COLO829 (cell line): ENCODE measurements at places on chromosomes 3 and 15.
A peak's percentile ranks its signal among the peaks of the same experiment; 100 is the strongest.

GRCh38 chr15:100683434-100683833 lies 81.0 kb downstream of the ASB7 start:
- no peak for DNase-seq

DNA sequence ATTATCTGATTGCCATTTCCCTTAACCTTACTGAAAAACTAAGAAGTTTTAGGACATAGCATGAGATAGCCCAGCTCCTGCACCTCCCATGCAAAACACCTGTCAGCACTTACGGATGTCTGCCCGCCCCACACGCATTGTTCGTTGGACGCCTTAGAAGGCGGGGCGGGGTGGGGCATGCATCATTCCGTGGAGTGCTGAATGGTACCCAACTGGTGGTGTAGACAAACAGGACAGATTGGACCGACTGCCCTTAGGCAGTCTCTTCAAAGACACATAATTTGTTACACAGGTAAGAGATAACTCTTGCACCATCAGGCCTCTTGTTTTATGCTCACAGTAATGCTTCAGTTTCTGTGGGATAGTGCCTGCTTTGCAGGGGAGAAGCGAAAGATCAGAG lies 93.8 kb downstream of the SMAD6 start:
- DNase-seq = no peak

DNA sequence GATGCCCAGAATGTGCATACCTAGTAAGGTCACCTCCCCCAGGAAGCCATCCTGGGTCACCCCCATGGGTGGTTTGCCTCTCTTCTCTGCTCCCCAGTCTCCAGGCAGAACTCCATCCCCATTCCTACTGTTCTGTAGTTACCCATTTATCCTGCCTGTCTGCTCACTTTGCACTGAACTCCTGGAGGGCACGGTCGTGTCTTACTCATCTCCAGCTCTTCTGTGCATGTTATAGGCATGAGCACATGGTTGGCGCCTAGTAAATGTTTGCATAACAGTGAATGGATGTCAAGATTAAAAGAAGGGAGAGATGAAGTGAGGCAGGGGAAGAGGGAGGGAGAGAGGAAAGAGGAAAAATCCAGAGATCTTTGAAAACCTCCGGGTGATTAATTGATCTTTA lies 208.4 kb upstream of the TRIM42 start:
- DNase-seq = no peak

DNA sequence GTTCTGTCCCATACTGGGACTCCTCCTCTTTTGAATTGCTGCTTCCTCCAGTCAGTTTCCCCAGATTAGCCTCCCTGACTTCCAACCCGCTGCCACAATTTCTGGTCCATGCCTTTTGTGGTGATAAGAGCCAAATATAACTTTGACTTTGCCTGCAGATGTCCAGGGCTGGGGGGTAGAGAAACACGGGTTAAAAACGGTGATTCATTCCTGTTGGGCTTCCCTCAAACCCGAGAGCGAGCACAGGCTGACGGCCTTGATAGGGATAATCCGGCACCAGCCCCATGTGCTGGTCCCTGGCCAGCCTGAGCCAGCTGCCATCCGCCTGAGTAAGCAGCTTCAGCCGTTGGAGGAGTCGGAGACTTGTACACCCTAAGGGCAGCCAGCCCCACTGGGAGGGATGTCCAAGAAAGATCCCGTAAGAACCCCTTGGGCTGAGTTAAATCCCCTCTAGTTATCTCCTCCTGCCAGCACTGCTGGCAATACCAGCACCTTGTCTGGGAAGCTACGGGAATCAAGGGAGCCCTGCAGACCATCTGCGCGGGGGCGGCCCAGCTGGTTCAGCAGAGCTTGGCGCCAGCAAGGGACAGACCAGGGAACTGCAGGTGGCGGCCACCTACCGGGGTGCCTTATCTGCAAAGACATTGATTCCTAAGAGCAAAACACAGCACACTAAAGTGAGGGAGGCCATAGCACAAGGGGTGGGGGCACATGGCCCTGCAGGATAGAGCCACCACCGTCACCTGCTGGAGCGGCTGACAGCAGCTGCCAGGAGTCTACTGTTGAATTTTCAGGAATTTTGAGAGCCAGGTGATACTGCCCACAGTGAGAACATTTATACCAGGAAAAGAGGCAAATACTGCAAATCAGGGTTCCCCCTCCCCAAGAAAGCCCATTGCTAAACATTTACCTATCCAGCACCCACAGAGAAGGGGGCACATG lies 18.1 kb downstream of the CSPG4 start:
- DNase-seq = peak; percentile 56

DNA sequence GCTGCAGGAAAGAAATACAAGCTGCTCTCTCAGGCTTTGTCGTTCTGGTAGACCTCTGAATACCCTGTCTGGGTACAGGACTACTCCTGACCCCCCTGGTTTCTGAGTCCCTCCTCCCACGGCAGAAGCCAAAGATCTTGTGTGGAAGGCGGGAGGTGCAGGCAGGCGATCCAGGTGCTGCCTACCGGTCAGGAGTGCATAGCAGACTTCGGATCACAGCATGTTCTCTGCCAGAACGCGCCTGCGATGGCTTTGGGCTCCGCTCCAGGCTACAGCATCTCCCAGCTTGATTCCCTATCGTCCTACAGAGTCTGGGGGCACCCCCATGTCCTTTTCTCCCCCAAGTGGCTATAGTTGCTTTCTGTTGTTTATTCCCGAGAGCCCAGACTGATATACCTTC lies 2.5 kb upstream of the CFAP100 start:
- DNase-seq = no peak

GRCh38 chr3:116034794-116035193 lies 410.5 kb downstream of the LSAMP start:
- no peak for DNase-seq

DNA sequence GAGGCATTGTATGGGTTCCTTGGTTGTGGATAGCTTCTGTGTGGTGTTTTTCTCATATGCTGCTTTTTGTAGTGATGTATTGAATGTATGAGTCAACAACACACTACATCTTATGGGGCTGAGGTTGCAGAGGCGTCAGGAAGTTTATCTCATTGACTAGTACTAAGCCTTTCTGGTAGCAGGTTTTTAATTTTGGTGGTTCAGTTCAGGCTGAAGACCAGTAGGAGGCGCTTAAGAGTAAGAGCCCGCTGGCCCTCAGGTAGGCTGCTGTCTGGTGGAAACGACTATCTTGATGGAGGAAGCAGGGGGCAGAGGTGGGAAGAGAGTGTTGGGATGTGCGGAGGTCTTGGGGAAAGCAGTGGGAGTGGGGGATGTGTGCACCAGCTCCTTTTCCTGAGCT lies 62.4 kb downstream of the RTP4 start:
- no peak for DNase-seq

GRCh38 chr3:59996056-59996455 lies 946.2 kb upstream of the CFAP20DC start:
- DNase-seq = no peak

DNA sequence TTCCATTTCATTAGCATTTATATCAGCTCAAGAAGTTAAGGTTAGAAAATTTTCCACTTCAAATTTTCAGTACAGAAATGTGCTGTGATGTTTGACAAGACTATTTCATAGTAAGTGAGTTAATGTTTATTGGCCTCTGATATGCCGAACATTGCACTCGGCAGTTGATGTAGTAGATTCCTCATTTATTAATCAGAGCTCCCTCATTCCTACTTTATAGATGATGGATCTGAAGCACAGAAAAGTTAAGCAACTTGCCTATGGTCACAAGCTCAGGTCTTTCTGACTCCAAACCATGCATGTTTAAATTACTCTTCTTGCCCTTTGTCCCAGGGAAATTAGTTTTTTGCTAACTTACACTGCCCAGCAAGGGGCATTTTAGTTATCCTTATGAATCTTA lies 92.0 kb downstream of the ATG7 start:
- no peak for DNase-seq

DNA sequence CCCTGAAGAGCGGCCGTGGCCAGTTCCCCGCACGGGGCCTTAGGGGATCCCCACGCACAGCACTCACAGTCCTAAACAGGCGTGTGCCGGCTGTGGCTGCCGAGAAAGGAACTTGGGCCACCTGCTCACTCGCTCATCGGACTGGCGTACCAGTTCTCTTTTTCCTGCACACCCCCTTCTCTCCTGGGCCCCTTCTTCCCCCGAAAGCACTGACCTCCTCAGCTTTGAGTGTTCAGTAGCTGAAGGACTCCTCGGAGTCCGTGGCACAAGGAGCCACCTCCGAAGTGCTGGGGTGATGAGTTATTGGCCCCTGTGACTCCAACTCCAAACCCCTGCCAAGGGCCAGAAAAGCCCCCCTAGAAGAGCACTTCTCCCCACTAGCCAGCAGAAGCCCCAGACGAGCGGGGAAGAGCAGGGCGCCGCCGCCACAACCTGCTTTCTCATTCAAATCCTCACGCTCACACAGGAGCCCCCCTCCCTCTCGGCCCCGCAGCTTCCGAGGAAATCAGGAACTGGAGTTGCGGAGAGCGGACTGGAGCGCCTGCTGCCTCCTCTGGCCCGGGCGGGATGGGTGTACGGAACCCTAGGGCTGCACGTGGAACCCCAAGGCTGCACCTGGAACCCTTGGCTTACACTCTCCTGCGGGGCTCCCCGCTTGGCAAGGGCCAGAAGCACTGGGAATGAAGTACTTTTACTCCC lies at the start of gene PLCH1:
PLCH1 (minus strand) TSS at position 446 of the 699 bp plus-strand sequence. CDS start 40,847 bp downstream, outside the sequence.
- DNase-seq = peak; percentile 56

- no peak for DNase-seq
These were observed 21.9 kb upstream of the PLSCR2 start for GRCh38 chr3:146491303-146491702.

DNA sequence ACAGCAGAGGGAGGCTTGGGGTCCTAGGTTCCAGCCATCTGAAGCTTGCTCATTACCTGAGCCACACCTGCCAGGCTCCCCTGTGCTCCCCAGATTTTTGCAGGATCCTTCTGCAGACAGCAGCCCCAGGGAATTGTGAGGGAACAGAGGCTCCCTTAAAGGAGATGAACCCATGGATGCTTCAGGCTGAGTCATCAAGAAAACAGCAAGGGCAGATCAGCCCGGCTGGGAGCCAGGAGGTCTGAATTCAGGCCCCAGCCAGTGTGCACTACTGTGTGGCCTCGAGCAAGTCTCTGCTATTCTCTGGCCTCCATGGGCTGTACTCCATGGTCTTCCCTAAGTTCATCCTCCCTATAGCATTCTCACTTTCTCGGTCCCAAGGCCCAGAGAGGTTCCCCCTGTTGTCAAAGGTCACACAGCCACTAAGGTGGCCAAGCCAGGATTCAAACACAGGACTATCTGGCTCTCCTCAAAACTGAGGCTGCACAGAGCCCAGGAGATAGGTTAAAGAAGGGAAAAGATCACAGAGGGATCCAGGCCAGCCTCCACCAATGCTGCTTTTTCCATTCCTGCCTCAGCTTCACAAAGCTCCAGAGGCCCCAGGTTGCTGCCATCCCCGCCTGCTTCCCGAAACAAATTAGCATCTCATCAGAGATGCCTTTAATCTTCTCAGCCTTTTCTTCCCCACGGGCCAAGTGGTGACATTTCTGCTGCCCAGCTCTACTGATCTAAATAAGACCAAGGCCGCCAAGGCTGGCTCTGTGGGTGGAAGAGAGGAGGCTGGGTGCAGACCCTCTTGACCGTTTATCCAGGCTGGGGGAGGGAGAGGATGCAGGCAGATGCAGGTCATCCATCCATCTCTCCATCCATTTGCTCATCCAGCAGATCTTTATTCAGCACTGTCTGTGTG lies 21.2 kb upstream of the GRIP2 start:
- DNase-seq = no peak

DNA sequence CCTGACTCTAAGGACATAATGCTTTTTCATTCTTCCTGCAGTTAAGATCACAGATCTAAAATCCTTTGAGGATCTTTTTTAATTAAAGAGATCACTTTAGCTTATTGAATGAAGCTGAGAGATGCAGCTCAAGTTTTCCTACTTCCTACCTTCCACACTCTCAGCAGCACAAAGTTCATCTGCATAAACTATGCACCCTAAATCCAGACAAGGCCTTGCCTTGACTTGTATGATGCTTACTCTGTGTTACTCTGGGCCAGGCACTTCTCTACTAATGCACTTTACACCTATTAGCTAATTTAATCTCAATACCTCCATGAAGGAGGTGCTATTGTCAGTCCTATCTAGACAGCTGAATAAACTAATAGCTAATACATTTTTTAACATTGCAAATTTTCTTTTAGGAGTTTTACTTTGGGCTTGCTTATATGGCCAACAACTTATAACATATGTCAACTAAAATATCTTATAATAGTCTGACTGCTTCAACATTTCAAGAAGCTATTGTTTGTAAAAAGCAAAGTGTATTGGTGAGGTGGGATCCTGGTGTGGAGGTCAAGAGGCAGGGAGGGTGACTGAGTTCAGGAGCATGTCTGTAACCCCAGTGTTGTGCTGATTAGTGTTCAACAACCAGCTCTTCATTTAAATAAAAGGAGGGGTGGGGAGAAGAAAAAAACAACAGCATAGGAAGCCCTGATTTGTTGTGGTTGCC lies 172.4 kb upstream of the ATP11B start:
- no peak for DNase-seq

GRCh38 chr15:64029110-64029509 lies 17.2 kb downstream of the DAPK2 start:
- no peak for DNase-seq

- peak; percentile 17 for DNase-seq
These were observed 228.8 kb upstream of the BHLHE40 start for GRCh38 chr3:4750306-4750968.

DNA sequence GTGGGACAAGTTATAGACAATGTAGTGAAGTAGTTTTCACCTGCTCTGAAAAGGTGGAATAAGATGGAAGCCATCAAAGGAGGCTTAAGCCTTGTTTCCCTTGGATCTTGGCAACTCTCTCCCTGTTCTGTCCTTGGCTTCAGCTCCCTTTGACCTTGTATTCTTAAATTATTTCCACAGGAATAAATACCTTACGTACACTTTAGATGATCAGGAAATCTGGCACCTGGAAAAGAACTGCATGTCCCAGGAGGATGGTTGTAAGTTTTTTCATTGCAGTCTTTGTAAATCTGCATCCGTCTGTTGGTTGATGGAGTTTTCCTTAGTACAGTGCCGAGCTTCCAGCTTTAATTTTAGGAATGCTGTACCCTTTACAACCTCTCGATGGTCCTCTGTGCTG lies 11.8 kb downstream of the ST6GAL1 start:
- no peak for DNase-seq

DNA sequence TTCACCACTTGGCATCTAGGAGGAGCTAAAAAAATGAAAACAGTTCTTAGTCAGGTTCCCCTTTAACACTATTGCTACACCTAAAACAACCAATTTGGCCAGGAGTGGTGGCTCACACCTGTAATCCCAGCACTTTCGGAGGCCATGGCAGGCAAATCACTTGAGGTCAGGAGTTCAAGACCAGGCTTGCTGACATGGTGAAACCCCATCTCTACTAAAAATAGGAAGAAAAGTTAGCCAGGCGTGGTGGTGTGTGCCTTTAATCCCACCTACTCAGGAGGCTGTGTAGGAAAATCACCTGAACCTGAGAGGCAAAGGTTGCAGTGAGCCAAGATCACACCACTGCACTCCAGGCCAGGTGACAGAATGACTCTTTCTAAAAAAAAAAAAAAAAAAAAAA lies 124.1 kb downstream of the DGKG start:
- DNase-seq = no peak

DNA sequence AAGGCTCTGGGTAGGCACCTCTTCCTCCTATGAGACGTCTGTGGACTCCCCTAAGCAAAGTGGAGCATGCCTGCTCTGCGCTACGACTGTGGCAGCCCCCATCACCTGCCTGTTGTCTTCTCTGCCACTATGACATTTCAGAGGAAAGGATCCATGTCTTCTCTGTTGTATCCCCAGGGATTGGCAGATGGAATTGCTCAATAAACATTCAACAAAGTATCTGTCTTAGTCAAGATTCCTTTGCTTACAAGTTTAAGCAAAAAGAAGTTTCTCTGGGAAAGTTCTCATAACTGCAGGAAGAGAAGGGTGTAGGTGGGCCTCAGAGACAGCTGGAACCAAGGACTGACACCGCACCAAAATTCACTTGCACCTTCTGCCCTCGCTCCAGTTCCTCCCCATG lies 34.3 kb downstream of the AMOTL2 start:
- DNase-seq = no peak

- DNase-seq = peak; percentile 53
These were observed 62.8 kb downstream of the OTOL1 start for GRCh38 chr3:161559177-161559998.
